Fibroblast of the conjunctiva (primary cell): ENCODE measurements at places on chromosomes 2 and 18.

DNA sequence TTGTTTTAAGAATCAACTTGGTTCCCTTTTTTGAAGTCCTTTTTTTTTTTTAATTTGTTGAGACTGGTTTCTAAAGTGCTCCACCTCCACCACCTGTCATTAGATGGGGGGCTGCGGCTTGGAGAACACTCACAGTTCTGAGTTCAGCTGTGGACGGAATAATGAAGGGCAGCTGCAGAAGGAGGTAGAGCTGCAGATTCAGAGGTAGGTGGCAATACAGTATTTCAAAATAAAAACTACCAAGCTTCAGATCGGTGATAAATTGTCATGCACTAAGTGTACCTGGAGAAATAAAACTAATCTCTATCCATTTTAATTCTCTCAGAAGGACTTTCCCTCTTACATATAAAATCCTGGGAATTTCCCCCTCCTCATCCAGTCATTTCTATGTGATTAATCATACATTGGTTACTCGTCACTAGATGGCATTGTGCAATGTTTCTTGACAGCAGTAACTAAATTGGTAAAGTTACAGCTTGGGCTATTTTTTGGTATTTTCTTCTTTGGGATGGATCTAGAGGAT lies 81.1 kb upstream of the SLC39A10 start:
- peak; percentile 66 for DNase-seq

DNA sequence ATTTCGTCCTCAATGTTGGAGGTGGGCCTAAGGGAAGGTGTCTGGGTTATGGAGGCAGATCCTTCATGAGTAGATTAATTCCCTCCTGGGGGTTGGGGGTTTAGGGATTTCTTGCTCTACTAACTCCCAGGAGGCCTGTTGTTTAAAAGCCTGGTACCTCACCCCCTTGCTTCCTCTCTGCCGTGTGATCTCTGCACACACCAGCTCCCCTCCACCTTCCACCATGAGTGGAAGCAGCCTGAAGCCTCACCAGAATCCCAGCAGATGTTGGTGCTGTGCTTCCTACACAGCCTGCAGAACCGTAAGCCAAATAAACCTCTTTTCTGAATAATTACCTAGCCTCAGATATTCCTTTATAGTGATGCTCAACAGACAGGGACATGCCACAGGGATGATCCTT lies 141.5 kb downstream of the ZNF516 start:
- DNase-seq = no peak

- DNase-seq = no peak
These were observed 133.4 kb downstream of the AFF3 start for GRCh38 chr2:100008956-100009355.

GRCh38 chr2:64036034-64036705 lies 16.9 kb upstream of the VPS54 start:
- DNase-seq = no peak

DNA sequence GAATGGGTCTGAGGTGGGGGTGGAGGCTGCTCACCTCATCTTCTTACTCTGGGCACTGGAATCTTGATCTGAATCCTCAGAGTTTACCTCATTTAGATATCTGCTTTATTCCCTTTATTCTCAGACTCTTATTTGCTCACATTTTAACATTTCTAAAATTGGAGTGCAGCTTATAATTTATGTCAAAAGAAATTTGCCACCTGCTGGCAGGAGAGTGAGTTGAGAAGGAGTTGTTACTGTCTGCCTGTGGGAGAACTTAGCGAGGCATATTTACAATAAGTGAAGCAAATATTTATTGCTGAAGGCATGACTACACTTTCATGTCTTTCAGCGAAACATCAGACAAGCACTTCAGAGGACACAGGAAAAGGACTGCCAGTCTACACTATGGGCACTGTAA lies 16.4 kb upstream of the KIAA2012 start:
- DNase-seq = no peak
